Upper lobe of left lung (tissue), 6 donors: ENCODE measurements at places on chromosomes 1 and 21. TPM values are rescaled to one million over a fixed set of nuclear protein-coding genes. Genes with fewer than 3 reads are reported as not detected.

The KDF1 gene
- total RNA-seq: 23.3 TPM

The HPCA gene
- not detected for total RNA-seq

The PLA2G4A gene
- 11.8 TPM for total RNA-seq

The WNT3A gene
- 10.6 TPM for total RNA-seq

The DYRK3 gene
- total RNA-seq: 5.1 TPM

The OLIG1 gene
- 2.1 TPM for total RNA-seq

The HENMT1 gene
- total RNA-seq: 6.9 TPM

The DCST1 gene
- not detected for total RNA-seq

The DDR2 gene
- 19.9 TPM for total RNA-seq

The ILDR2 gene
- under 0.01 TPM for total RNA-seq

The CD1E gene
- not detected for total RNA-seq

The IL19 gene
- not detected for total RNA-seq

The LAD1 gene
- total RNA-seq: 48.1 TPM

The NBPF10 gene
- total RNA-seq: 3.0 TPM

The ASCL5 gene
- total RNA-seq: not detected

The BCAS2 gene
- total RNA-seq: 28.9 TPM

The PTGFR gene
- 1.8 TPM for total RNA-seq

The NPL gene
- 33.6 TPM for total RNA-seq

GRCh38 chr21:35473496-35473895 is 424.4 kb upstream of the RUNX1 start:
- no peak for DNase-seq

GRCh38 chr1:75132242-75132811 is 1.9 kb upstream of the LHX8 start:
- no peak for DNase-seq

DNA sequence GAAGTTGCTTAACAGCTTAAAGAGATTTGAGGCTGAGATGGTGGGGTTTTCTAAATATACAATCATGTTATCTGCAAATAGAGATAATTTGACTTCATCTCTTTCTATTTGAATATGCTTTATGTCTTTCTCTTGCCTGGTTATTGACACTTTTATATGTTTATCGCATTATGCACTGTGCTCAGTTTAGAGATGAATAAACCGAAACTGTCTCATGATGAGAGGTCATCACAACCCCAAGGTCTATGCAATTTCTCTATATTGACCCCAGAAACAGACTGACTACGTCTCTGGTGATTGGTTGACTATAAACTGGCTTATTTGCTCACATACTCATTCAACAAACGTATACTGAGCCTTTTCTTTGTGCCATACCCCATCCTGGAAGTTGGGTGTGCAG is 117.9 kb upstream of the NRIP1 start:
- no peak for DNase-seq

DNA sequence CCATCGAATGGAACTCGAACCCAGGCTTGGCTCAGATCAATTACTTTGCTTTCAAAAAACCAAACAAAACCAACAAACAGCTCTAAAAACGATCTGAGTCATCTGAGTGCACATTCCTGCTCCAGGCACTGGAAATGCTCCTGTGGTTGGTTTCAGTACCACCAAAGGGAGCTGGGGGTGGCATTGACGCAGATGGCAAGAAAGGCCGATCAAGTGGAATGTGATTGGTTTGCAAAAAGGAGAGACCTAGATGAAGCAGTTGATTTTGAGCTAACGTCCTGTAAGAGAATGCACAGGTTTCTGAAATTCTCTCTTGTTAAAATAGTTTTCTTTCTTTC is 39.5 kb downstream of the PIK3CD start:
- DNase-seq: no peak

DNA sequence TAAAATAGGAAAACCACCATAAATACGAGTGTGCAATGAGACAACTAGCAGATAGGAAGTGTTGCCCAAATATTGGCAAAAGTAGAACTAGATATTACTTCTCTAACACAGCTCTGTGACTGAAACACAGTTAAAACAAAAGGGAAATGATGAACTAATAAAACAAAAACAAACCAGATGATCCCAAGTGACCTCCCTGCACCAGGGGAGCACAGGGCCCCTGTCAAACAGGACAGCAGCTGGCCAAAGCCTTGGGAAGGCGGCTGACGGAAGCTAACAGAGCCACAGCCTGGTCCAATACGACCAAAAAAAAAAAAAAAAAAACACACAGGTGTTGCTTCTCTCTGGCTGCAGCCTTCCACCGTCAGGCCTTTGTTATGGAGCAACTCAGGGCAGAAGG is 17.8 kb downstream of the ZBTB17 start:
- no peak for DNase-seq

GRCh38 chr21:35138665-35139381 is 89.7 kb upstream of the RUNX1 start:
- no peak for DNase-seq

GRCh38 chr1:3483801-3484444 is 29.5 kb downstream of the ARHGEF16 start:
- peak; percentile 43 for DNase-seq

- no peak for DNase-seq
Measured at GRCh38 chr1:181353526-181353925, 129.8 kb upstream of the CACNA1E start.

GRCh38 chr21:26107429-26107828 is 63.1 kb downstream of the APP start:
- DNase-seq: no peak

DNA sequence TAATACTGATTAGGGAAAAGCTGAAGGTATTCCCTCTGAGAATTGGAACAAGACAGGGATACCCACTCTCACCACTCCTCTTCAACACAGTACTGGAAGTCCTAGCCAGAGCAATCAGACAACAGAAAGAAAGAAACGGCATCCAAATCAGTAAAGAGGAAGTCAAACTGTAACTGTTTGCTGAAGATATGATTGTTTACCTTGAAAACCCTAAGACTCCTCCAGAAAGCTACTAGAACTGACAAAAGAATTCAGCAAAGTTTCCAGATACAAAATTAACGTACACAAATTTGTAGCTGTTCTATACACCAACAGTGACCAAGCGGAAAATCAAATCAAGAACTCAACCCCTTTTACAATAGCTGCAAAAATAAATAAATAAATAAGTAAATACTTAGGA is 78.6 kb downstream of the EXTL2 start:
- no peak for DNase-seq

- peak; percentile 91 for DNase-seq
Measured at GRCh38 chr1:92486251-92487077, at the start of gene GFI1. TSS of gene GFI1 (minus strand) at chr1:92486925. CDS start at chr1:92483487, 3,438 bp downstream.

DNA sequence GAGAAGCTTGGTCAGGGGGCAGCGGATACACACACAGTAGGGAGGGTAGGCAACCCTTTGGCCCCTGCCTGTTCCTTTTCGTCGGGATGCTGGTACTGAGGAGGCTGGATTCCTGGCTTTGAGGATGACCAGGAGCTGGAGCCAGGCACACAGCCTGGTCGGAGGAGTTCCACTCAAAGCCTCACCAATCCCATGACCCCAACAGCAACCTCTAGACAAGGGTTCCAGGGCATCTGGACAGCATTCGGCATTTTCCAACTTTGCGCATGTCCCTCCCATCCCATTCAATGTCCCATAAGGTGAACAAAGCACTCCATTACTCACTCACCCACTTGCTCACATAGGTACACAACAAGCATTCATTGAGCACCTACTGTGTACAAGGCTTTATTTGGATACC is 42.6 kb upstream of the HMGB4 start:
- no peak for DNase-seq

DNA sequence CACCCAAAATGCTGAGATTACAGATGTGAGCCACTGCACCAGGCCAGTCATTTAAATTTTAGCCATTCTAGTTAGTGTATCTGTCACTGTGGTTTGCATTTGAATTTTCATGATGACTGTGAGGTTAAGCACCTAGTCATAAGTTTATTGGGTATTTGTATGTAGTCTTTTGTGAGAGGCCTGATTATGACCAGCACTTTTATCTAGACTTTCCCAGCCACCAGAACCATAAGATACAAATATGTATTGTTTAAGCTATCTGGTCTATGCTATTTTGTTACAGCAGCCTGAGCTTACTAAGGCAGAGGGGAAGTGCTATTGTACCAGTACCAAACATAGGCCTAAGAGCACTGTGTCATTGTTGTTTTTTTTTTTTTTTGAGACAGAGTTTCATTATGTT is 19.9 kb upstream of the DNAJC6 start:
- DNase-seq: no peak

DNA sequence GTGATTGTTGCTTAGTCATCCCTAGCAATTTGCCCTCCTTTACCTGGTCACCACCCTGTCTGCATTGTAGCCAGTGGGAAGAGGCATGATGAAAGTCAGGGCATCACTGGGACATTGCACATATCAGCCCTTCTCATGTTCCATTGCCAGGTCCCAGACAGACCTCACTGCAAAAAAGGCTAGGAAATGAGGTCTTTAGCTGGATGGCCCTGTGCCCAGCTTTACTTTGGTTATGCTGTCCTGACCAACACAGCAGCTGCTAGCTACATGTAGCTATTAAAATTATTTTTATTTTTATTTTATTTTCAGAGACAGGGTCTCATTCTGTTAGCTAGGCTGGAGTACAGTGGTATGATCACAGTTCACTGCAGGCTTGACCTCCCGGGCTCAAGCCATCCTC is 52.9 kb downstream of the TNN start:
- no peak for DNase-seq

DNA sequence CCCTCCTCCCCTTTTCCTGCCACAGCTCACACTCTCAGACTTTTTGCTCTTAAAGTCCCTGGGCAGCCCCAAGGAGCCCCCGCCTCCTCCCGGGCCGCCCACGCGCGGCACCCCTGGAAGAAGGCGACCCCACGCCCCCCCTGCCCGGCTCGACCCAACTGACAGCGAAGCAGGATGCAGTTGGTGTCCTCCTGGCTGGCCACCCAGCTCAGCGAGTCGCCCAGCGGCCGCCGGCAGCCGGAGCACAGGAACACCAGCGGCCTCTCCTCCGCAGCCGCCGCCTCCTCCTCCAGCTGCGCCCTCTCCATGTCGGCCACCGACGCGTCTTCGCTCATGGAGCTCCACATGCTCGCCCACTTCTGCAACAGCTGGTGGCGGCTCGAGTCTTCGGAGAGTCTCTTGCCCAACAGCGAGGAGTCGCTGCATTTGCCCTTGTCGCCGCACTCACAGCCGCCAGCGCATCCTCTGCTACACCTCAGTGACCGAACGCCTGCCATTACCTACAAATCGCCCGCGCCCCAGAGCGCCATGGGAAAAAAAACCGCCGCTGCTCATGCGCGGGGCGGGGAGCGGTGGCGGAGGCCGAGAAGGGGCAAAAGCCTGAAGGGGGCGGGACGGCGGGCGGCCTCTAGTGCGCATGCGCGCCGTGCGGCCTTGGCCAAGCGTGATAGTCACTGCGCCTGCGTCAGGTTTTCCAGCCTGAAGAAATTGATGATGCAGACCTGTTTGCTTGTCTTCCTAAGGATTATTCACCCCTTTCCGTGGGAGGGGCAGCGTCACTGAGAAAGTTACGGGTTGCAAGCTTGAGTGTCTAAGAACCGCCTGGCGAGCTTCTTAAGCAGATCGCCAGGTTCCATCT is at the start of gene MIS18A:
TSS of gene MIS18A (minus strand) at position 532 of the 859 bp plus-strand sequence. CDS start at position 497, 35 bp downstream.
- DNase-seq: peak; percentile 94

DNA sequence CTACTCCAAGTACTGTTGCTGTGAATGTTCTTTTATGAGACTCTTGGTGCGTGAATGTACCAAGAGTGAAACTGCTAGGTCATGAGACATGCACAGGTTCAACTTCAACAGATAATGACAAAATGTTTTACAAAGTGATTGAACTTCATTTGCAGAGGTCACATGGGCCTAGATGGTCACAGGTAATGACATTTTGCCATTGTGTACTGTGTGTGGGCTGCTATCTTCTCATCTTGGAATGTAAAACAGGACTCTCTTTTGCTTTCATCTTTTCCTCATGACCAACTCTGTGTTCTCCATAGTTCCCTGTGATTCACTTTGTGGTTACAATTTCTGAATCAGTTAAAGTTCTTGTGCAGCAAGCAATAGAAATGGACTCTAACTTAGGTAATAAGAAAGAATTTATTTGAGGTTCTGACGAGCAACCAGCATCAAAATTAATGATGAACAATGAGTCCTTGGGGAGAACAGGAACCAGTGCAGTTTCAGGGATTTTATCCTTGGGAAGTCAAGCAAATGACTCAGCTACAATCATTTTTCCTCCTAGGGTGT is 16.2 kb upstream of the TSNAX start:
- DNase-seq: no peak

- DNase-seq: no peak
Measured at GRCh38 chr1:221910222-221910621, 168.3 kb upstream of the DUSP10 start.

- no peak for DNase-seq
Measured at GRCh38 chr21:32641710-32642698, 29.8 kb upstream of the CFAP298 start.

DNA sequence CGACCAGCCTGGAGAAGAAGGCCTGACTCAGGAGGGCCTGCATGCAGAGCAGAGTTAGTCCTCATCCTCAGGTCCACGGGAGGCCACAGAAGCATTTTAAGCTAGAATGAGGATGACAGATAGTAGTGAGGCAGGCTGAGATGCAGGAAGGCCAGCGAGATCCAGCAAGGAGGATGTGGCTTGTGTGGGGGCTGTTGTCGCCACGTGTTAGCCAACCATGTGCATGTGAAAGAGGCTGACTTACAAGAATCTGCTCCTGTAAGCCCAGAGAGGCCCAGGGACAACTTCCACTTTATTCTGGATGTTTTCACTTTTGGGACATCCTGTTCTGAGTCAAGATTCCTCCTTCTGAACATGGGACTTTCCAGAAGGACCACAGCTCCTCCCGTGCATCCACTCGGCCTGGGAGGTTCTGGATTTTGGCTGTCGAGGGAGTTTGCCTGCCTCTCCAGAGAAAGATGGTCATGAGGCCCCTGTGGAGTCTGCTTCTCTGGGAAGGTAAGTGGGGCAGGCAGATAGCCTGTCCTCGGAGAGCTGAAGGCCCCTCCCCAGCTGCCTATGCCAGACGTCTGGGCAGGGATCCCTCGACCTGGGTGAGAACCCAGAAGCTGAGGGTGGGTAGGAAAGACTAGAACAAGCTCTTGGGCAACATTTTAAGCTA is at the start of gene SLAMF8:
TSS of gene SLAMF8 (plus strand) at position 433 of the 661 bp plus-strand sequence. CDS start at position 459, 26 bp downstream.
- DNase-seq: peak; percentile 76

- no peak for DNase-seq
Measured at GRCh38 chr1:58201492-58202106, 344.9 kb downstream of the OMA1 start.

DNA sequence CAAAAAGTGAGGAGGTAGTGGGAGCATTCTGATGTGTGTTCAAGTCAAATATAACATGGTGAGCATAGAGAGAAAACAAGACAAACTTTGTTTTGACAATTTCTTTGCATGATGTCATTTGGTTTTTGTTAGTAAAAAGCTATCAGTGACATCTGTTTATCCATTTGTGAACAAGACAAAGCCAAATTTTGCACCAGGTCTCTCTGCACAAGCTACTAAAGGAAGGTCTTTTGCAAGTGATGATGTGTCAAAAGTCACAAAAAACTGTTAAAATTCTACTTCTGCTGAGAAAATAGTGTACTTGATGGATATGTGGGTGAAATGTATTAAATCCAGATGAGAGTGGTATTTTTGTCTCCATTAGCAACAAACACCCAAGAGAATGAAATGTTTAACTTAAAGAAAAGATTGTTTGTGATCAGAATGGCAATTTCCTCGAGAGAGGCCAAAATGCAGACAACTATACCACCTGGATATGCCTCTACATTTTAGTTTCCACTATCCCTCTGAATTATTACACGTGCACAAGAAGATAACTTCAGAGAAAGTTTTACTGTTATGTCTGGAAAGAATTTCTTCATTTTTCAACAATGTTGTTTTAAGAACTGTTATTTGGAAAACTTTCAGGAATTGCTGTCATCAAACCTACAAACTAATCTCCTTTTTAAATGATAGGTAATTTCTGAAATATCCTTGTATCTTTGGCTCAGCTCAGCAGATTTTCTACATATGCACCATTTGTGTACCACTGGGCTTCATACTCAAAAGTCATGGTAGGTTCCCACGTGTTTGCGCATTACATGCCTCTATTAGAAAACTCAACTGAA is 807.4 kb upstream of the ADGRL2 start:
- no peak for DNase-seq
